ENCODE measurements at places on chromosomes 6 and 20.

- peak; percentile 76 for DNase-seq
These were observed 12.2 kb upstream of the KCNK15 start for GRCh38 chr20:44733341-44734069.

- DNase-seq, result peak; percentile 95
These were observed 190.4 kb downstream of the OGFRL1 start for GRCh38 chr6:71478834-71479541.

GRCh38 chr6:35258858-35259193 lies 709 bp upstream of the ZNF76 start:
- no peak for DNase-seq

DNA sequence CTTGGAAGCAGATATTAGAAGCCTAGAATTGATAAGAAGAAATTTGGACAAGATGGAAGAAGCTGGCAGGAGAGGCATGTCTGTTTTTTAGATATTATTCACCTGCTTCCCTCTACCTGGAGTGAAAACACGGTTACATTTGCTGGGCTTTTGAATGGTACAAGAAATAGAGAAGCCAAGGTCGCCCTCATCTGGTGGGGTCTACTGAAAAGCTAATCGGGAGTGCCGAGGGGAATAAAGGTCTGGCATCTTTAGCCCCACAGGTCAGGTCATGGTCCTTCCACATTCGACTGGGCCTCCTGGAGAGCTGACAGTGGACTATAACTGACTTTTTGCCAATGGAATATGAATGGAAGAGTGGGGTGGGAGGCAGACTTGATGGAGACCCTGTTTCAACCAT lies 4.6 kb upstream of the C2 start:
- no peak for DNase-seq

GRCh38 chr6:166006900-166007301 lies 160.8 kb downstream of the TBXT start:
- DNase-seq, result peak; percentile 11

DNA sequence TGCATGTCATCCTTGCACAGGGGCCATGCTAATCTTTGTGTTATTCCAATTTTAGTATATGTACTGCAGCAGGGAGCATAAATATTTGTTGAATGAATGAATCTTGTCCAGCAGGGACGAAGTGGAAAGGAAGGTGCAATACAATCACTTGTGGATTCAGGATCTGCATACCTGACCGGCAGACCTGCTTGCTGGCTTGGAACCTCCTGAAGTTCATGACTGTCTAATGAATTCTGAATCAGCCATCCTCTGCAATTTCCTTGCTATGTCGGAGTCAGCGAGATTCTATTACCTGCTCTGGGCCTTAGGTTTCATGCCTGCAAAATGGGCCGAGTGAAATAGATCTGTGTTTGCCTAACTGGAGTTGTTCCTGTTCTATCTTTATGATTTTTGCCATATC lies 17.4 kb upstream of the NCOA3 start:
- no peak for DNase-seq

DNA sequence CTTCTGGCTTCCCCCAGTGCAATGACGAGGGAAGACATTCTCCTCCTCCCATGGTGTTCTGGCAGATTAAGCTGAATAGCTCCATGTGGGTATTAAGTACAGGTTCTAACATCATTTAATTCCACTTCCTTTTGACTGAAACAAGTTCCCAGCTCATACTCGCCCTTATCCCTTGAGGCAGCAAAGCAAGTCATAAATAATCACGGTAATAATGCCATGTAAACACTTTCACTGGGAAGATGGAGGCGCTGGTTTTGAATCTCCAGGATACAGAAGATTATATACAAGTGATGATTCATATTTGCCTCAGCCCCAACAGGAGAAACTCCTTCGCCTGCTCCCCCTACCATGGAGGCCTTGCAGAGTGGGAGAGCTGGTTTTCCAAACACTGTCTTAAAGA lies 141.3 kb downstream of the PXDC1 start:
- DNase-seq, result peak; percentile 65

DNA sequence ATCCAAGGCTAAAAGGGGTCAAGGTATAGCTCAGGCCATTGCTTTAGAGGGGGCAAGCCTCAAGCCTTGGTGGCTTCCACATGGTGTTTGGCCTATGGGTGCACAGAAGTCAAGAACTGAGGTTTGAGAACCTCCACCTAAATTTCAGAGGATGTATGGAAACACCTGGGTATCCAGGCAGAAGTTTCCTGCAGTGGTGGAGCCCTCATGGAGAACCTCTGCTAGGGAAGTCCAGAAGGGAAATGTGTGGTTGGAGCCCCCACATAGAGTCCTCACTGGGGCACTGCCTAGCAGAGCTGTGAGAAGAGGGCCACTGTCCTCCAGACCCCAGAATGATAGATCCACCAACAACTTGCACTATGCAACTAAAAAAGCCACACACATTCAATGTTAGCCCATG lies 678.7 kb upstream of the ADGRB3 start:
- DNase-seq, result no peak

- no peak for DNase-seq
These were observed 448 bp upstream of the RNF114 start for GRCh38 chr20:49935746-49936152.

GRCh38 chr20:45725134-45725533 lies 3.0 kb downstream of the SPINT4 start:
- no peak for DNase-seq

DNA sequence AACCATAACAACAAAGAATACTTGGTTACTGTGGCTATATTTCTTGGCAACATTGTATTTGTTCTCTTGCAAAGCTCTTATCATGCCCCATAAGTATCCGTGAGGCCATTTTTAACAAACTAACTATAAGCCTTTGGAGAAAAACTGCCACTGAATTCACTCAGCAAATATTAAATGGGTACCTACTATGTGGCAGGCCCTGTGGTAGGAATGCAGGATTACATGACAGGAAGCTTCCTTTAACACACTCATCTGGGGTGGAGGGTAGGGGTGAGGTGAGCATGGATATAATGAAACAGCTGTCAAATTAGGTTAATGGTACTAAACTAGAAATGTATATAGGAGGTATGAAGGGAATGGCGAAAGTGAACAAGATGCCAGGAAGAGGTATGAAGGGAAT lies 504.8 kb downstream of the MEI4 start:
- DNase-seq, result no peak

GRCh38 chr6:15879371-15880261 lies 216.8 kb upstream of the DTNBP1 start:
- DNase-seq, result peak; percentile 78

DNA sequence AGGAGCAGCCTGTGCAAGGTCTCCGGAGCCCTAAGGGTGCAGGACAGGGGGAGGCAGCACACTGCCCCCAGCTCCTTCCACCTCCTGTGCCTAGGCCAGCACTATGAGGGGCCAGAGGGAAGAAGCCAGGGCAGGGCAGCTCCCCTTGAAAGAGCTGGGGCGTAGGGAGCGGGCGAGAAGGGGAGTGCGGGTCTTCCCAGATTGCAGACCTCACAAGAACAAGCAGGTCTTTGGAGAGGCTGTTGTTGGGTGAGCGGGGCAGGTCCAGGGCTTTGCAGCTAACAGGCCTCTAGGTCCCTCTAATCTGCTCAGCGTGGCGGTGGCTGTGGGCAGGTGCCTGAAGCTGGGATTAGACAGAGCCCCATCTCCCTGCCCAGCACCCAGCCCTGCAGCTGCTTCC lies 22.4 kb upstream of the CST1 start:
- no peak for DNase-seq

DNA sequence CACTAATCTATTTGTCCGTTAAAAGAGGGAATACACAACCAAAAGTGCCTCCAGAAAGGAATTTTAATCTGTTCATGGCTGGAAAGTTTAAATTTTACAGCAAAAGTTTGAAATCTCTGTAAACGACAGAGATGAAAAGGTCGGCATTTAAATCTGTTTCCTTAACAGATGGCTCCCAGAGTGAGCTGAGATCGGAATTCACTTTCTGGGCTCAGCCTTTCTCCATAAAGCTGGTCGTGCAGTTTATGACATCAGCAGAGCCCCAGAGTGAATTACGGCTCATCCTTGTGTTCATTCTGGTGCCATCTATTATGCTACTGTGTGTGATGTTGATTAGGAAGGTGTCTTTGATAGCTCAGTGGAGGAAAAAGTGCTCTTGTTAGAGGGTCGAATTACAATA lies 117.6 kb upstream of the ZFP64 start:
- no peak for DNase-seq

- DNase-seq, result peak; percentile 59
These were observed 97.8 kb upstream of the OGFRL1 start for GRCh38 chr6:71190809-71191208.

- peak; percentile 40 for DNase-seq
These were observed 32.4 kb upstream of the RPP40 start for GRCh38 chr6:5036269-5036668.

GRCh38 chr20:38227420-38228360 lies 32.8 kb downstream of the KIAA1755 start:
- no peak for DNase-seq

- DNase-seq, result no peak
These were observed 64.3 kb upstream of the PRSS16 start for GRCh38 chr6:27183060-27183832.

GRCh38 chr6:29011276-29011734 lies 6.2 kb upstream of the ZNF311 start:
- peak; percentile 64 for DNase-seq

DNA sequence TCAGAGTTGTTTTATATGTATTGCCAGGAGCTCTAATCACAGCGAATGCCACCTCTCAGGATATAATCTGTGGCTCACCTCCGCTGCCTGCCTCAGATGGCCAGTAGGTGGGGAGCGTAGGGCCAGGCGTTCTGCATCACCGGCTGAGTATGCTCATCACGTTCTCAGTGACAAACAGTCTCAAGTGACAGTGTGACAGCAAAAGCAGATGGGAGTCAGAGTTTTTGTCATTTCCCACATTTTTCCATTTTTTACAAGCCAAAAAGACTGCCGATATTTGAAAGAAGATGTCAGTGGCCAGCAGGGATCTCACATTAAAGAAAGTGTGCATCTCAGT lies 208.7 kb downstream of the ALDH8A1 start:
- DNase-seq, result no peak
